ENCODE measurements at places on chromosomes 7 and 10. TPM values are rescaled to one million over a fixed set of nuclear protein-coding genes. Genes with fewer than 3 reads are reported as not detected.

DNA sequence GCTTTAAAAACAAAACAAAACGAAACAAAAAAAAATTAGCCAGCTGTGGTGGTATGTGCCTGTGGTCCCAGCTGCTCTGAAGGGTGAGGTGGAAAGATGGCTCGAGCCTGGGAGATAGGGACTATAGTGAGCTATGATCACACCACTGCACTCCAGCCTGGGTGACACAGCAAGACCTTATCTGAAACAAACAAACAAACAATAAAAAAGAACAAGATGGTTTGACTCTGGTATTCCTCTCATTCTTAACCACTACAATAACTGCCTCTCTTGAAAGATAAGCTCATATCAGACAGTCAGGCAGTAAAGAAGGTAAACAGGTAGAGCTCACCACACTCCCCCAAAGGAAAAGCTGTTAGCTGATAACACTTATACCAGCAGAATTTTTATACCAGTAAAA is 14.1 kb upstream of the DUSP5 start:
- DNase-seq = no peak

- no peak for DNase-seq
Measured at GRCh38 chr7:999941-1000935, 17.3 kb downstream of the CYP2W1 start.

DNA sequence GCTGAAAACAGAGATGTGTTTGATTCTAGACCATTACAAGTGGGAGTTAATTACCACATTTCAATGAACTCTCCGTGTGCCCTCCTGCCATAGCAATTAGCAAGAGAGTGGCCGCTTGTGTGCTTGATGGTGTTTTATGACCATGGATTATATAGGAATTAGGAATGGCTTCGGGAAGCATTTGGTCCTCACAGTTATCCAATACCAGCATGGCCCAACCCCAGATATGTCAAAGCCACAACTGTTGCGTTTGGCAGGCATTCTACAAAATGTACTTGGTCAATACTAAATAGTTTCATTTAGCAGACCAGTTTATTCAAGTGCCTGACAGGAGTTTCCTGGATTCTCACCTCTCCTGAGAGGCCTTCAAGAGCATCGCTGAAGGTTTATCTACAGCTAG is 509.0 kb upstream of the GALNT17 start:
- no peak for DNase-seq

DNA sequence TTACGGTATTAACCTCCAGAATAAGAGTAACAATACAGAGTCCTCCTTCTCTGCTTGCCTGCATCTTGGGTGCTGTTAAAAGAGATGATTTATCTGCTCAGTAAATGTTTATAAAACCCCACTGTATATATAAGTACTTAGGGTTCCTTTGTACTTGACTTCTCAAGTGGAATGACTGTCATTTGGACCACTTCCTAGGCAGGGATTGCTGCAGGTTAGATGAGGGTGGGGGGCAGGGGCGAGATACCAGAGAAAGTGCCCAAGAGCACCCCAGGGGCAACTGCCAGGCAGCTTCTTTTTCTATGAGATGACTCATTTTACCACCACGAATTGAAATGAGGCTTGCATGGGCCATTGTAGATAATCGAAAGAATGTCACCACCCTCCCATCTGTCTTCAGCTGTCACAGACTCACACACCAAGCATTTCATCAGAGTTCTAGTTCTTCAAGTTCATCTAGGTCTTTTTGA is 421.9 kb upstream of the GALNT17 start:
- DNase-seq = no peak

GRCh38 chr10:69385454-69386350 is 31.0 kb downstream of the TACR2 start:
- no peak for DNase-seq

- no peak for DNase-seq
Measured at GRCh38 chr7:131052285-131052904, 275.3 kb upstream of the MKLN1 start.

GRCh38 chr7:122442929-122443328 is 138.4 kb upstream of the FEZF1 start:
- DNase-seq = no peak

- no peak for DNase-seq
Measured at GRCh38 chr7:8373851-8374250, 59.6 kb upstream of the NXPH1 start.

MRLN gene
- polyA plus RNA-seq = not detected

AKR1C2 gene
- 121 TPM for polyA plus RNA-seq

GRB10 gene
- 21.2 TPM for polyA plus RNA-seq

PAX2 gene
- not detected for polyA plus RNA-seq
